ENCODE measurements at places on chromosomes 5 and 9. TPM values are rescaled to one million over a fixed set of nuclear protein-coding genes. Genes with fewer than 3 reads are reported as not detected.

- DNase-seq = peak; percentile 64
These were observed 780 bp downstream of the RNU6ATAC start for GRCh38 chr9:134163371-134164196.

GRCh38 chr9:3916984-3917383 lies 382.9 kb downstream of the GLIS3 start:
- no peak for DNase-seq

DNA sequence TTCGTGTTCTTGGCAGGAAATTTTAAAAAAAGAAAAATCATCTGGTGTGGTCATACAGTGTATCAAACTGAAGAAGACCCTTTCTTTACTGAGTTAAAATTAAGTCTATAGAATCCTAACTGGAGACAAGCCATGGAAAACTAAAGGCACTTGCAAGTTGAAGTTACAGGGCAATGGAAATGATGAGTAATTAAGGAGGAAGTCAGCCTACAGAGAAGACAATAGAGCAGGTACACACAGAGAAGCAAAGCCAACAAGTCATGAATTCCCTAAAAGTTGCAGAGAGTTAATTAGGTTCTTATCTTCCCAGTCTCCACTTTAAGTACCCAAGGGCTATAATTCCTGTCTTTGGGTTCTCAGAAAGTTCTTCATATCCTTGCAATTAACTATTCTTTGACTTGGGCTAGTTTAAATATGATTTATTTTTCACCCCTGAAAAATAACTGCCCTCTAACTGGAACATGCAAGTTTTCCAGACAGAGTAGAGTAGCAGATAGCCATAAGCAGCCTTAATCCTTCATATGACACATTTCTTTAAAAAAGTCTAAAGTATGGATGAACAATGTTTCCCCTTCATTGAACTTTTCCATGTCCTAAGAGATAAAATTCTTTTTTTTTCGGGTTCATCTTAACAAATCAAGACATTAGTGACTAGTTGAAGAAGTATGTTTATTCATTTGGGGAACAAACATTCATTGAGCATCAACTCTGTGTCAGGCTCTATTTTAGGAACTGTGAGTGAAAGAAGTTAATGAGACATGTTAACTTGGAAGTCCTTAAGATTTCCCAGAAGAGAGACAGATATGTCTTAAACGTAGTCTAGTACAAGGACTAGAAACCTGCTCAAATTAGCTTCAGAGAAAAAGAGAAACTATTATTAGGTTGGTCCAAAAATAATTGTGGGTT lies 5.2 kb upstream of the ITGA2 start:
- no peak for DNase-seq

- no peak for DNase-seq
These were observed 311.3 kb downstream of the SPATA31D1 start for GRCh38 chr9:82299870-82300269.

- no peak for DNase-seq
These were observed 37.3 kb upstream of the PRDM12 start for GRCh38 chr9:130627051-130627450.

The PLAC8L1 gene
- not detected for total RNA-seq

DNA sequence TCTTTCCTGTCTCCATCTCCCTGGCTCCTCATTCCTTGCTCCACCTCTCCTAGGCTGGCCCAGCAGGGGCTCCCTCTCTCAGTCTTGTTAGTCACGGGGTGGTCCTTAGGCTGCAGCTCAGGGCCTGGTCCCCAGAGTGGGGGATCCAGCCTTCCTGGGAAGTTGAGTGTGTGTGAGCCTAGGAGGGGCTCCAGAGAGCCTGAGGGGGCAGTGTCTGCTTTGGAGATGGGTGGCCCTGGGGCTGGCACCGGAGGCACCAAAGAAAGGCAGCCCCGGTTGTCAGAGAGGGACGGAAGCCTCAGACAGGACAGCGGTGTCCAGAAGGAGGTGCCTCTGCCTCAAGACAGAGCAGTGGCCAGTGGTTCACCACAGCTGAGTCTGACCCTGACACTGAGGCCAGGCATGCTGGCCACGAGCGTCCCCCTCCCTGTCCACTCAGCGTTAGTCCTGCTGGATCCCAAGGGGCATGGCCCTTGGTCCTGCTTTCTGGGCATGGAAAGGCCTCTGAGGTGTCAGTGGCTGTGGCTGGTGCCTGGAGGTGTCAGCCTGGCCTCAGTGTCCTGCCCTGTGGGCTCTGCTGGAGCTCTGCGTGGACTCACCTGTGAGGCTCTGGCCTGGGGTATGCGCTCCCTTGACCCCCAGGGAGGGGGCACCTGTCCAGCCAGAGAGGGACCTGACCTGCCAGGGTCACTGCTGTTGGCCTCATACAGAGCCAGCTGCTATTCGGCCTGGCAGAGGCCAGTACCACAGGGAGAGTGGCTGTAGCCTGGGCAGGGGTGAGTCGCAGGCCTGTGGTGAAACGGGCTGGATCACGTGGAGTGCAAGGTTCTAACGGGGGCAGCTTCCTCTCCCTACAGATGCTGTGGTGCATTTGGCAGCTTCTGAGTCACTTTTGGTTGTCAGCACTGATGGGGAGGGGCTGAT lies 130.6 kb downstream of the CACNA1B start:
- no peak for DNase-seq

- DNase-seq = no peak
These were observed 236.2 kb upstream of the WWC1 start for GRCh38 chr5:168055141-168055683.

GRCh38 chr5:38448568-38449350 lies 107.7 kb downstream of the LIFR start:
- DNase-seq = no peak

The GARNL3 gene
- 34.4 TPM for total RNA-seq

GRCh38 chr9:135474915-135475314 lies 4.7 kb upstream of the PPP1R26 start:
- DNase-seq = no peak

The PCDHGC3 gene
- 42.9 TPM for total RNA-seq

- DNase-seq = no peak
These were observed 1.3 kb upstream of the SUSD3 start for GRCh38 chr9:93057042-93057702.

The BNC2 gene
- total RNA-seq = 19.3 TPM

DNA sequence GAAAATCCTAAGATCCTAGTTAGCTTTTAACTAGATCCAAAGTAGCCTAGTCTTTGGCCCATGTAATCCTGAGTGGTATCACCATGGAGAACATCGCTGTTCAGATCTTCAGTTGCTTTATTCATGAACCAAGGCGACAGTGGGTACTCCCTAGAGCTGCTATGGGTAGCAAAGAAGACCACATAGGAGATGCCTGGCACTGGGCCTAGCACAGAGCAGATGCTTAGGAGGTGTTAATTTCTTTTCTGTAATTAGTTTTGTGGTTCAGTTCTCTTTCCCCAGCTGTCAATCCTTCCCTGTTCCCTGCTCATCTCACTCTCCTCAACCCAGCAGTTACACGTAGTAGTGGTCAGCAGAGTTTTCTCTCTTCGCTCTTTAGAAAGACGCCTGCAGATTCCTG lies 9.3 kb downstream of the CAST start:
- no peak for DNase-seq

GRCh38 chr9:121927636-121928035 lies 165.5 kb downstream of the TTLL11 start:
- DNase-seq = no peak

The PCDHGC4 gene
- total RNA-seq = 4.8 TPM

GRCh38 chr9:113307396-113307975 lies 4.3 kb upstream of the RNF183 start:
- DNase-seq = no peak

- DNase-seq = no peak
These were observed 153.3 kb downstream of the ST8SIA4 start for GRCh38 chr5:100749771-100750284.

DNA sequence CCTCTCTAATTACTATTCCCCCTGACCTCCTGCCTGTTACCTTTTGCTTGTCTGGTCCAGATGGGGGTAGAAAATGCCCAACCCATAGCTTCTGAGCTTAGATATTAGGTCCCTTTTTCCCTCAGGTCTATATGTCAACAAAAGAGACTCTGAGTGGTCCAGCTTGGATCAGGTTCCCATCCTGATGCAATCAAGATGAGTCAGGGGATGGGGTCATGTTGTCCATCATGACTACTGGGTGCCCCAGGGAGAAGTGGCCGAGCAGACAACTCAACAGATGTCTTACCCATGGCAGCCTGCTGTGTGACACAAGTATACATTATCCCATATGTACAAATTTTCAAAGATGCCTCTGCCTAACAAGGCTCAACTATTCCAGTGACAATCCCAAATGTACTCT lies 9.1 kb upstream of the ANKH start:
- no peak for DNase-seq

The PCDHB8 gene
- 0.72 TPM for total RNA-seq

The ANKHD1 gene
- 104 TPM for total RNA-seq

- DNase-seq = no peak
These were observed 488.0 kb upstream of the CDH18 start for GRCh38 chr5:20476016-20476415.

GRCh38 chr5:172149073-172149472 lies 39.0 kb downstream of the STK10 start:
- DNase-seq = no peak

The HSPB3 gene
- total RNA-seq = 14.2 TPM

The CCL21 gene
- total RNA-seq = not detected
